NCI-H774 (cell line): ENCODE measurements at places on chromosomes 5 and 9.

- no peak for DNase-seq
These were observed 451 bp downstream of the LPAR1 start for GRCh38 chr9:111037708-111038330.

DNA sequence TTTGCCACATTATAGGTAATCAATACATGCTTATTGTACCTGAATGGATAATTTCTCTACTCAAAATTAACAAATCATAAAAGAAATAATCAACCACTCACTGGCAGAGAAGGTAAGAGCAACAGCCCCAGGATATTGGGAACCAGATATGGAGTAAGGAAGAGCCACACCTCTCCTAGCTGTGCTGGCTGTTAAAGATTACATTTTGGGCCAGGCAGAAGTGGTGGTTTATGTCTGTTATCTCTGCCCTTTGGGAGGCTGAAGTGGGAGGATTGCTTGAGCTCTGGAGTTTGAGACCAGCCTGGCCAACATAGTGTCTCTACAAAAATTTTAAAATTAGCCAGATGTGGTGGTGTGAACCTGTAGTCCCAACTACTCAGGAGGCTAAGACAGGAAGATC, 56.4 kb downstream of the BHMT start:
- no peak for DNase-seq

DNA sequence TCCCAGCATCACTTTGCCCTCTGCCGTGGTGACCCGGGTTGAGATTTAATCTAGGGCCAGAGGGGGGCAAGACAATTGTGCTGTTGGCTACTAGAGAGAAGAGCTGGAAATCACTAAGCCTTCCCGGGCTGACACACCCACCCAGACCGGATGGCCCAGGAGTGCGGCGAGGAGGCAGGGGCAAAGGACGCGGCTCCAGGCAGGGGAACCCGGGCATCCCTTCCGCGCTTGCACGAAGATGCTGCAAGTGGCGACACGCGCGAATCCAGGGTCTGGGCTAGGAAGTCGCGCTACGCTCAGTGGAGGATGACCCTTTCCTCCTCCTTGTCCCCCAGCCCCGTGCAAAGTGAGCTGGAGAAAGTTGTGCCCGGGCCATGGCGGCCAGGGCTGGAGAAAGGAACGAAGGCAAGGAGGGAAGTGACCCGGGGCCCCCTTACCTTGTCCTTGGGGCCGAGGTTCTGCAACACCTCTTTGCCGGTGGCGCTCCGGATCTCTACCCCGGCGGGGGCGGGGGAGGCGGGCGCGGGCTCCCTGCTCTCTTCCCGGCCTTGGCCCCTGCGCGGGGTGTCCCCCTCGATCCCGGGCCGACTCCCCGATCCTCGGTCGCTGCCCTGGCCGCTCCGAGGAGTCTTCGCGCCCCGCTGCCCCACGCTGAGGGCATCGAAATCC, 693 bp downstream of the DPYSL3 start:
- no peak for DNase-seq

DNA sequence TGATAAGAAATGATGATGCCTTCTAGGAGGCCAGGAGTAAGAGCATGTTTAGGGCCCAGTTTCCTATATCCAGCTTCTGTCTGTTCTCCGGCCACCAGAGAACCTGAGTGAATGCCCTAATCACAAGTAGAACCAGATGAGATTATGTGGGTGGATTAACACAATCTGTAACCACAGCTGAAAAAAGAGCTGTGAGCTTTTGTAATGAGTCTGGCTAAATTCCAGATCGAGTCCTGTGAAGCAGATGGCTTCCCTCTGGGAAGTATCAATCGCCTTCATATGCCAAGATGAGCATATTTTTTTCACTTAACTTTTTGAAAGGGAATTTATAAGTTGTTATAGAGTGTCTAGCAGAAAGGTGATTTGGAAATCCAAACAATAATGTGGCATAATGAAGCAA, 99.8 kb downstream of the NNT start:
- peak; percentile 13 for DNase-seq

DNA sequence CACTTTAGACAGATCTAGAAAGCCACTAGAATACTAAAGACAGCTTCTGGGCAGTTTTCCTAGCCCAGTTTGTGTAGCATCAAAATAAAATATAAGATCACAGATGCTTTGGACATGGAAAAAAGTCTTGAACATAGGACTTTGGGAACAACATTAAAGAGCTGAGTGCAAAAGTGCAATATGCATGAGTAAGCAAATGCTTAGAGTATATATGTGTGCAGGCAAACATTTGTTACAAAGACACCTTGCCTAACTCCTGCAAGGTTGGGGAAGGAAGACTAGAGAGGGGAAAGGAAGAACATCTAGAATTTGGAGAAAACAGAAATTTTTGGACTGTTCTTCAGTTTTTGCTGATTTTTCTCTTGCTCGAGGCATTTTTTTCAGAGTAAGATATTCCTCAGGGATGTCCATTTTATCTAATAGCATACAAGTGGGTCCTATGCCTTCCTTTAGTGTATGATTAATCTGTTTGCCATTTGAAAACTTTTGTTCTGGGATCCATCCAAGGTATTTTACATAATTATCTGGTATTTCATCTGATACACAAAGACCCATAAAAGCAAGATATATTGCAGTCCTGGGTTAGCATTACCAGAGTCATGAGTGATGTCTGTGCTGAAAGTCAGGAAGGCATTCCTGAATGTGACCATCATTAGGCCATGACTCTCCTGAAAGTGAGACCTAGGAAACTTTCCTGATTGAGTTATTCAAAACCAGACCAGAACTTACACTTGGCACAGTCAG, 142.0 kb upstream of the RGMB start:
- no peak for DNase-seq

DNA sequence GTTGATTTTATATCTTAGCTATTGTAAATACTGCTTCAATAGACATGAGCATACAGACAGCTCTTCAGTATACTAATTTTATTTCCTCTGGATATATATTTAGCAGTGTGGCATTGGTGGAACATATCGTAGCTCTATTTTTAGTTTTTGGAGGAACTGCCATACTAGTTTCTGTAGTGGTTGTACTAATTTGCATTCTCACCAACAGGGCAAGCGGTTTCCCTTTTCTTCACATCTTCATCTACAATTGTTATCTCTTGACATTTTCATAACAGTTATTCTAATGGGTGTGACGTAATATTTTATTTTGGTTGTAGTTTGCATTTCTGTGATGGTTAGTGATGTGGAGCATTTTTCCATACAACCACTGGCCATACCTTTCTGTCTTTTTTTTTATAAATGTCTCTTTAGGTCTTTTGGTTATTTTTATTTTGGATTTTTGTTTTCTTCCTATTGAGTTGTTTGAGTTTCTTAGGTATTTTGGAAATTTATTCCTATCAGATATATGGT, 32.5 kb downstream of the TAF11L14 start:
- DNase-seq: no peak

DNA sequence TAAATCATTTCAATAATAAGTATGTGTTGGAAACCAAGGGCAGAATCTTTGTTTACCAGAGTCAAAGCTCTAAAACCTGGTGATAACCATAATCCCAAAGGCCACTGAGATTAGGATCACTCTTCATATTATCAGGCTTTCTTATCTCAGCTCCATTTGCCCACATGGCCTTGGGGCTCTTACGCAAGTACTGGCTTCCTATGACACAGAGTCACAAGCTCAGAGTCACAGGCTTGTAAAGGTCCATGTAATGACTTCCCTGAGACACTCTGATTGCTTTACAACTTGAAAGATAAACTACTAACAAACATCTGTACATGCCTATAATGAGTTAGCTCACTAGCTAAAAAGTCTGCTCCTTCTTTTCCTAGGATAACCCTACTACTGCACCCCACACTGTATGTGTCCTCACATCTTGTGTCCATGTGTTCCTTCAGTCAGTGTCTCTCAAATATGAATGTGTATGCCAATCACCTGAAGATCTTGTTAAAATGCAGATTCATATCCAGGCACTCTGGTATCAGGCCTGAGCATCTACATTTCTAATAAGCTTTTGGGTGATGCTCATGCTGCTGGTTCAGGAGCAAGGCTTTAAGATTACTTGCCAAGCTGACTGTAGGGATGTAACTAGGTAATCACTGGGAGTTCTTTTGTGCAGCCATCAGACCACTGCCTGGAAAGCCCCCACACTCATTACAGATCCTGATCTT, 28.4 kb downstream of the SEMA6A start:
- DNase-seq: no peak

GRCh38 chr5:181189962-181190710, 14.9 kb downstream of the TRIM7 start:
- DNase-seq: no peak

- DNase-seq: no peak
These were observed 15.4 kb downstream of the CD74 start for GRCh38 chr5:150397146-150397781.
